RPMI8226 (cell line): ENCODE measurements at places on chromosomes 2 and 18.
A peak's percentile ranks its signal among the peaks of the same experiment; 100 is the strongest.

DNA sequence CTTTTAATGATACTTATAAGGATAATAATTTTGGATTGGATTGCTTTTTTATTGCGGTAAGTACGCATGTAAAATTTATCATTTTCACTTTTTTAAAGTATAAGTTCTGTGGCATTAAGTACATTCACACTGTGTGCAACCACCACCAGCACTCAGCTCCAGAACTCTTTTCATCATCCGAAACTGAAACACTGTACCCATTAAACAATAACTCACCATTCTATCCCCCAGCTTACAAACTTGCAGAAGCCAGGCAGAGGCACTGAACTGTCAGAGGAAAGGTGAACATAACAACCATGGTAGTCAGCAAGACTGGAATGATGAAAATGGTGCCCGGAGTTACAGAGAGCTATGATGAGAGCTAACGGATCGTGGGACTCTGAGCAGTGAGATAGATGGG, 465.9 kb downstream of the ADCYAP1 start:
- no peak for DNase-seq

DNA sequence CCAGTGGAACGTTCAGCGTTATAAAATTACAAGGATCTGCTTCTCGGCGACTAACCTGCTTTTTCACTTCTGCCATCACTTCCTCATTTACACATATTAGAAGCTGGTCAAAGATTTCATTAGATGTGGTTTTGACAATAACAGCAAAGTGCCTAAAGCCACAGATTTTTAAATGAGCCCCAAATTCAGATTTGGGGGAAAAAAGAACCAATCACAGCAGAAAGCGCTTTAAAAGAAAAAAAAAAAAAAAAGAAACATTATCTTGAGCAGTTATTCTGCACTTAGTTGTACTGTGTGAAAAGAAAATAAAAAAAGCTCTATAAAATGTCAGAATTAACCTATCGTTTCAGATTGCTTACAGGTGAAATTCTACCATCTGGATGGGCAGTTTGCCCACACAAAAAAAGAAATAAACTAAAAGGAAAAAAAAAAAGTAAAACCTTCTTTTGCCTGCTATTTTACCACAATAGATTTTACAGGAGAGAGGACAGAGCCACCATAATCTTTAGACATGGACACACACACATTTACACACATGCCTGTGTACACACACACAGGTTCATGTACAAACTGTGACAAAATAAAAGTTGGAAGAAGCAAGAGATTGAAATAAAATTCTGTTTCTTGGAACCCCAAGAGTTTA, 167.2 kb downstream of the TCF4 start:
- DNase-seq = peak; percentile 73

GRCh38 chr2:121078899-121079298, 206.1 kb downstream of the TFCP2L1 start:
- DNase-seq = peak; percentile 62

- no peak for DNase-seq
Observed at GRCh38 chr2:203404996-203405395, 76.8 kb downstream of the ABI2 start.

GRCh38 chr2:96648306-96648930, 5.9 kb downstream of the FER1L5 start:
- DNase-seq = no peak

- DNase-seq = no peak
Observed at GRCh38 chr18:58990720-58991119, 126.0 kb downstream of the ZNF532 start.
